Stimulated activated CD4-positive, alpha-beta T cell treated with anti-CD3 and anti-CD28 coated beads, Interleukin-15, amount 100 ng/mL, for 48 hours (primary cell): ENCODE measurements at places on chromosomes 13 and 19.

GRCh38 chr19:1291761-1292418, 6.2 kb downstream of the EFNA2 start:
- DNase-seq, result no peak

DNA sequence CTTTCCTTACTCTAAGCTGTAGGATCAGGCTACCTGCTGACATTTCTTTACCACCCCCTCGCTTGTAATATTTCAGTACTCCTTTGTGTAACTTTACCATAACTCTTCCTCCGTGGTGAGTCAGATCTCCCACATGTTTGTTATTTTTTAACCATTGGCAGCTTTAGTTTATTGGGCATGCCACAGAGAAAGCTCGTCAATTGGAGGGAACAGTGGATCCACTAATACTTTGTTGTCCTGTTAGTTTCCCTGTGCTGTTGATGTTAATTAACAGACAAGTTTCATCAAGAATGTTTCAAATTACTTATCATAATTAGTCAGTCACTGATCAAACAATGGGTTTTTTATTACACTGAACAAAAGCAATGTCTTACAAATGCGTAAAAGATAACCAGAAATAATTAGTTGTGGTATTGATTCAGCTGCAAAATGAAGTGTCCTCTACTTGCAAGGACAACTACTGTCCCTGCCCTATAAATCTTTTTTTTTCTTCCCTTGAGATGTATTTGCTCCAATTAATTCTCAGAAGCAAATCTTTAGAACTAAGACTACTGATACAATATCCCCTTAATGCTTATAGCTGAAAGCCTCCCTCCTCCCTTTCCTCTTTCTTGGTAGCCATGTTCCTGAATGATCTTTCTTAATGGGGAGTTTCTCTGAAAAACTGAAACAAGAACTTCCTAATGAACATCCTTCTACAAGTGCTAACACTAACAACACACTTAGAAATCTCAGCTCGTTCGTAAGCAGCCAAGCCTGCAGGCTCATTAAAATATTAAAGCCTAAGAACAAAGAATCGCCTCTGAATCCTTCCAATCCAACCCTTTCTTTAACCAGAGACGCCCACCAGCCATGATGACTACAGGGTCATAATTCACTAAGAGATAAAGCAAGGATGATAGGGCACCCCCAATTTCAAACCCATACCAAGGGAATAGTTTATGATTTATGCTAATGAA, 22.2 kb downstream of the EFNB2 start:
- DNase-seq, result no peak

GRCh38 chr13:31639443-31640163, 99.7 kb upstream of the RXFP2 start:
- no peak for DNase-seq

- no peak for DNase-seq
These were observed 26.5 kb downstream of the PAK4 start for GRCh38 chr19:39152066-39152465.

DNA sequence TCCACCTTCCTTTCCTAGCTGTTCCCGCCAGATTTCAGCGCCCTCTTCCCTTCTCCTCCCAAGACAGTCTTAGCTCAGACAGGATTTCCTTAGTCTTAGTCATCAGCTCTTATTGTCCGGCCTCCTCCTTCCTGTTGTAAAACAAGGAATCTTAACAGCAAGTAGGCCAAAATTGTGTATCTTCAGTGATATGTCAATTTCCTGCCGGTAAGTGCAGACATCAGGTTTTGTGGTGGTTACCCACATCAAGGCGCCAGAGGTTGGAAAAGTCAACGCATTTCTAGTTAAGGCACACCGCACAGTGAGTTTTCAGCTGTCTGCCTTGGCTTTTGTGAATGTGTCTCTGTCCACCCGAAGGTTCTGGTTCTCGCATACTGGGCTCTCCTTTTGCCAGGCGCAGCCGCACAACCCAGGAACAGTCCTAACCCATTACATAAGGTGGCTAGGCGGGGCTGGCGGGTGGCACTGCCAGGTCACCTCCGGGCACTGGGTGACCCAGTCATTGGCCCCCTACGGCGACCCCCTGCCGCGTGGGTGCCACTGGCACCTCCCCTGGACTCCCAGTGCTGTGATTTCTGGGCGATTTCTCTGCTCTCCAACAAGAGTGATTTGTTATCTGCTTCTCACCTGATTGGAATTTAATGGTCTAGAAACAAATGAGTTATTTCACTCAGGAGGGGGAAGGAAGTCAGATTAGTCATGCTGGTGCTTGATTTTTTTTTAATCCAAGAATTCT, 12.9 kb downstream of the COL4A2 start:
- peak; percentile 31 for DNase-seq

DNA sequence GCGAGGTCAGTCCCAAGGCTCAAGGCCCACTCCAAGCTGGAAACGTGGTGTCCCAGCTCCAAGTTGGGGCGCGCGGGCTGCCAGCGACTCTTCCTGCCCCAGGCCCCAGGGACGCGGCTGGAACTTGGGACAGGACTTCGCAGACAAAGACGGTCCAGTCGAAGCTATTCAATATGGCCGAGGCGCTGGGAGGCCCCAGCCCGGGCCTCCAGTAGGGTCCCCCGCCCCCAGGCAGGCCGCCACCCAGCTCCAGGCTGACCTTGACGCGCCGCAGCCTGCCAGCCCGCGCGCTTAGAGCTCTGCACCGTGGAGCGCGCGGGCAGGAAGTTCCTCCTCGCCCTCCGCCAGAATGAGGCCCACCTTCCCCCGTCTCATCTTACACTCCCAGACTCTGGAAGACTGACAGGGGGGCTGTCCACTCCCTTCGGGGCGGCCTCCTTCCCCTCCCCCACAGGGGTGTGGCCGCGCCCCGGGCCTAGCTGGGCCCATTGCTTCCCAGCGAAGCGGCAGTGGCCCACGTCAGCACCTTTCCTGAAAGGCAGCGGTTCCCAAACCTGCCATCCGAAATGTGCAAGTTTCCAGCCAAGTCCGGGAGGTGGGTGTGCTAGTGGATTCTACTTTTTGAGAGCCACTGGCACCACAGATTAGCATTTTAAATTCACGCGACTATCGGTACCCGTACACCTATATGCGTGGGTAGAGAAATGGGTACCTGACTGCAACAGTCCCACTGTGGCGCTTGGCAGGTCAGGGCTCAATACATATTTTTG, at the start of gene CCDC8:
Gene CCDC8 (minus strand): TSS at position 303 of the 770 bp plus-strand sequence. CDS start 754 bp downstream, outside the sequence.
- no peak for DNase-seq

GRCh38 chr19:50322234-50322633, 6.9 kb downstream of the KCNC3 start:
- DNase-seq, result no peak

DNA sequence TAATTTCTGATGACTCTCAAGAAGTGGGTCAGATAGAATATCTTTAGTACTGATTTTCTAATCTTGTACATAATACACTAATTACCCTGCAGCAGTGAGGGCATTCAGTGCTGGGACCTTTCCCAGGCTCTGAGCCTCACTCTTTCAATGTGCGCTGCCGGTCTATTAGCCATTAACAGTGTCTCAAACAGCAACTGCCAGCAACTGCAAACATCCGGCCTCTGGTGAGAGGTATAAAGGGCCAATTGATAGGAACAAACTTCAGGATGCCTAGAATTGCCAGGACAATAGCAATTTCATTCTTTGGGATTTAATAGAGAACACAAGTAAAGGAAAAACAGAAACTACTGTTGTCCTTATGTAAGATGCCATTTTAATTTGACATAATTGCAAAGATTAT, 604.4 kb upstream of the SPRY2 start:
- no peak for DNase-seq

DNA sequence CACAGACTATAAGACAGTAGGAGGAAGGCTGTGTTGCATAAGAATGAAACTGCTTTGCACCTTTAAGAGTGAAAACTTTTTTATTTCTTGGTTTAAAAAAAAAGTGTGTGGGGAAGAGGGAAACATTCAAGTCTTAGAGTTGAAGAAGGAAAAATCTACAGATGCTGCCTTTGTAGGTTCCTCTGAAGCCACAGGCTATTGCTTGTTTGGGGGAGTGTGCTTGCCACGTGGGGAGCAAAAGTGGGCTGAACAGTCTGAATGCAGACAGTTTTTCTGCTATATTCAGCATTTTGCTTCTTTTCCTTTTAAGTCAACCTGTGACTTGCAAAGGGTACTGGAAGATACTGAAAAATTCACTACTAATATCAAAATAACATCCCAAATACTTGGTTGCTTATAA, 36.9 kb downstream of the EFNB2 start:
- DNase-seq, result no peak

DNA sequence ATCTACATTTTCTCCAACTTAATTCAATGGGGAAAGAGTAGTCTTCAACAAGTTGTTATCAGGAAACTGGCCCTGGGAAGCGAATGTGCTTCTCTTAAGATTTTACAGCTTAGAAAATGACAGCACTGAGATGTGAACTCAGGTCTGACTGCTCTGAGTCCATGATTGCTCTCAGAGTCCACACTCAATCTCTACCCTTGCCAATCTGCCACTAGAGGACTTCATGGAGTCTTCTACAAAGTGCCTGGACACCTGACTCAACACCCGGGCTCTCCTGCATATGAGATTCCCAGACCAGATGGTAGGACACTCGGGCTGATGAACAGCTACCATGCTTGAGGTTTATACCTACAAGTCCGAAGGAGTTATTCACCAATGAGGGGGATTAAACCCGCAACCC, 74.8 kb downstream of the ABCC4 start:
- no peak for DNase-seq

- DNase-seq, result no peak
These were observed 1.1 kb upstream of the SMIM24 start for GRCh38 chr19:3481241-3482090.

- no peak for DNase-seq
These were observed 11.4 kb downstream of the FCHO1 start for GRCh38 chr19:17762505-17763229.

DNA sequence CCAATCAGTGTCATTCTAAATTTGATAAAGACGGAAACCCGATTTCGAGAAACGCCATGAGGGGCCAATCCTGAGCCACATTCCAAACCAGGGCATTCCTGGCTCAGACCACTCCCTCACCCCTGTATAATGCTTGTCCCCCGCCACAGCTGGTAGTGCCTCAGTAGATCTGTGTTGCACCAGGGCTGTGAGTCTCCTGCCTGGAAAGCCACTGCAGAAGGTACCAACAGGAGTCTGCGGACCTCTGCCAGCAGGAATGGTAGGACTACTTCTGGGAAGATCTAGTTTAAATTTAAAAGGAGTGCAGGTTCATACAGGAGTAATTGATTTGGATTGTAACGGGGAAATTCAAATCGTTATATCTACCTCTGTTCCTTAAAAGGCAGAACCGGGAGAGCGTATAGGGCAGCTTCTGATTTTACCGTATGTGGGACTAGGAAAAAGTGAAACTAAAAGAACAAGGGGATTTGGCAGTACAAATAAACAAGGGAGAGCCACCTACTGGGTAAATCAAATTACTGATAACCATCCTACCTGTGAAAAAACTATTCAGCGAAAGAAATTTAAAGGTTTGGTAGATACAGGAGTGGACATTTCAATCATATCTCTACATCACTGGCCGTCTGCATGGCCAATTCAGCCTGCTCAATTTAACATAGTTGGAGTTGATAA, 20.8 kb upstream of the ZNF266 start:
- no peak for DNase-seq

DNA sequence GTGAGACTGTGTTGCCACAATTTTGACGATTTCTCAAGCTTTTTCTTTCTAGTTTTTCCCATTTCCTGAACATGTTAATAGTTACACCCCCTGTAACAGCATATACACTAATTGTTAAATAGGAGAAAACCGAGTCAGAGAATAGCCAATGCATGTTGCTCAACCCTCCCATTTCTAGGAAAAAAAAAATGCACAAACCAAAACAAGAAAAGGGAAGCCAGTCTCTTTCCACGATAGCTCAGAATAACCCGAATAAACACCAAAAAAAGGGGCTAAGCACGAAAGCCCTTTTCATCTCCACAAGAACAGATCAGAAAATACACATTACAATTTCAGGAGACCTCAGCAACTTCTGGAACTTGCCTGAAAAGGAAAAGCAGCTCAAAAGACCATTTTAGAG, 16.3 kb downstream of the LATS2 start:
- DNase-seq, result no peak

DNA sequence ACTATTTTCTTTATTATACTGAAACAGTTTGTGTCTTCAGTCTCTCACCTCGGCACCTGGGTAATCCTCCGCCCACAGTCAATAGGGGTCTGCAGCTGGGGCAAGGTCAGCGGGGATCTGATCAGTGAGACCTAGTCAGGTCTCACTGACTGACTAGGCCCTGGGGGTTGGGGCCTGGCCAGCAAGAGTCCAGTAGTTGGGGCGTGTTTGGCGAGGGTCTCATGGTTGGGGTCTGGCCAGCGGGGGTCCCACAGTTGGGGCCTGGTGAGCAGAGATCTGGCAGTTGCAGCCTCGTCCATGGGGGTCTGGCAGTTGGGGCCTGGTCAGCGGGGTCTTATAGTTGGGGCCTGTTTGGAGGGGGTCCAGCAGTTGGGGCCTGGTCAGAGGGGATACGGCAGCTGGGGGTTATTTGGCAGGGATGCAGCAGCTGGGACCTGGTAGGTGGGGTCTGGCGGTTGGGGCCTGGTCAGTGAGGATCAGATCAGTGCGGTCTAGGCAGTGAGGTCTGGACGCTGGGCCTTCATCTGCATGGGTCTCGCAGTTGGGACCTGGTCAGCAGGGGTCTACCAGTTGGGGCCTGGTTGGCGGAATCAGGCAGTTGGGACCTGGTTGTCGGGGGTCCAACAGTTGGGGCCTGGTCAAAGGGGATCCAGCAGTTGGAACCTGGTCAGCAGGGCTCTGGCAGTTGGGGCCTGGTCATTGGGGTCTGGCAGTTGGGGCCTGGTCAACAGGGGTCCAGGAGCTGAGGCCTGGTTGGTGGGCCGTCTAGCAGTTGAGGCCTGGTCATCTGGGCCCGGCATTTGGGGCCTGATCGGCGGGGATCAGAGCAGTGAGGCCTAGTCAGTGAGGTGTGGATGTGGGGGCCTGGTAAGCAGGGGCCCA, 61.1 kb upstream of the TPM4 start:
- no peak for DNase-seq

DNA sequence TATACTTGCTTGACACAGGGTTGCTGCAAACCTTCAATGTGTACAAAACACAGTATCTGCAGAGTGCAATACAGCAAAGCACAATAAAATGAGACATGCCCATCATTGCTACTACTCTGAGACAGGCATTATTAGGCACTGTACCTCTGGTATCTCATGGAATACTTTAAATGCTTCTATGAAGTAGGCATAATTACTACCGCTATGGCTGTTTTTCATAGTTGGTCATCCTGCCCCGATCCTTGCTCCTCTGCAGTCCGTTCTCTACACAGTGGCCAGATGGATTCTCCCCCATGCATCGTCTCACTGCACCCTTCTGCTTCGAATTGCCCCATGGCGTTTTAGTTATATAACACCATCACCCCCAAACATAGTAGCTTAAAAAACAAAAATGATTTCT, 83.0 kb upstream of the UBL3 start:
- DNase-seq, result no peak
